ENCODE measurements at places on chromosomes 3 and 15.

DNA sequence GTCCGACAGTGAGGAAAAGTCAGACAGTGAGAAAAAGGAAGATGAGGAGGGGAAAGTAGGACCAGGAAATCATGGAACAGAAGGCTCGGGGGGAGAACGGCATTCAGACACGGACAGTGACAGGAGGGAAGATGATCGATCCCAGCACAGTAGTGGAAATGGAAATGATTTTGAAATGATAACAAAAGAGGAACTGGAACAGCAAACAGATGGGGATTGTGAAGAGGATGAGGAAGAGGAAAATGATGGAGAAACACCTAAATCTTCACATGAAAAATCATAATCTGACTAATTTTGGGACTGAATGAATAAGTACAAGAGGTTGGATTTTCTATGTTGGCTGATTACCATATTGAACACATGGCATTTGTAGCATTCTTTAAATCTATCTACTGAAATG, 26.2 kb downstream of the SEC62 start:
- no peak for DNase-seq

- DNase-seq: no peak
Observed at GRCh38 chr3:150253622-150254021, 154.5 kb upstream of the TSC22D2 start.

GRCh38 chr15:83250781-83251180, 33.7 kb downstream of the BNC1 start:
- DNase-seq: no peak

GRCh38 chr15:62325597-62325996, 160.5 kb upstream of the C2CD4B start:
- no peak for DNase-seq

DNA sequence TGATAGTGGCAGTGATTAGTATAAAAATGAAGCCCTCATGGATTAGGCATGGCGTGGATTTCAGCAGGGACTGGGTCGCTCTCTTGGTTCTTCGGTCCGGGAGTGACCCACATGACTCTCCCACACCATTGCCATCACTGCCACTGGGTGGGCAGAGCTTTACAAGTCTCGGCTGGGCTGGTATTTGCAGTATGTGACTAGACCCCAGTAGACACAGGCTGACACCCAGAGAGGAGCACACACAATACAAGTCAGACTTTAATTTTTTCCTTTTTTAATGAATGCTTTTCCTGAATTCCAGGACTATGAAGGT, 1.5 kb downstream of the SV2B start:
- no peak for DNase-seq

DNA sequence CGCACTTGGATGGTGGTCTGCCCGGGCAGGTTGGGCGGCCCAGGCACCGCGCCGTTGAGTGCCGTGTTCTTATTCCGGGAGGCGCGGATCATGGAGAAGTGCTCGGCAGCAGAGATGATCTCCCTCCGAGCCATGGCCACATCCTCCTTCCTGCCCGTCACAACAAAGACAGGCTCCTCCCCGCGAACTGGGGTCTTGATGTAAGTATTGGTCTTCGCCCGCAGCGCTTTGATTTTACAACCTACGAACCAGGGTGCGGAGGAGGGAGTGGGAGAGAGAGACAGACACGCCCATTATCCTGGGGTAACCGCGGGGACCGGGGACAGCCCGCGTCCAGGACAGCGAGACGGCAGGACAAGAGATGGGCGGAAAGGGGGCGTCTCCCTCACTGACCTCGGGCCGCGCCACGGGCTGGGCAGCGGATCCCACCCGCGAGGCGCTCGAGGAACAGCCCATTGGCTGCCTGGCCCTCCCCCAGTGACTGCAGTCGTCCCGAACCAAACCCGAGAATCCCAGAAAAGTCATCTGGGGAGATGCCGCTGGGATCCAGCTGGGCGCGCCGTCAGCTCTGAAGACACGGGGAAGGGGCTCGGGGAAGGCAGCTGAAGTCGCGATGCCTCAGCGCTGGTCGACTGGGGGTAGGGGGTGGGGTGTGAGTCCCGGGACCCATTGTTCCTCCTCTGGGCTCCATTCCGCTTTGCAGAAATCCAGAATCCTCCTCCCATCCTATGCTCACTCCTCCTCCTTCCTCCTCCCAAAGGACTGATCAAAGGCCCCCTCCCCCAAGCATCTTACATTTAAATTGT, 1.2 kb downstream of the MEX3B start:
- peak; percentile 7 for DNase-seq

Data from stimulated activated CD4-positive, alpha-beta T cell treated with anti-CD3 and anti-CD28 coated beads, Interleukin-1b, Interleukin-23, amount 100 ng/mL, for 24 hours (primary cell).